Retina (tissue), 1 donor: ENCODE measurements at places on chromosomes 2 and 18.
A peak's percentile ranks its signal among the peaks of the same experiment; 100 is the strongest.

- no peak for DNase-seq
Measured at GRCh38 chr2:67917332-67918054, 145.3 kb downstream of the C1D start.

DNA sequence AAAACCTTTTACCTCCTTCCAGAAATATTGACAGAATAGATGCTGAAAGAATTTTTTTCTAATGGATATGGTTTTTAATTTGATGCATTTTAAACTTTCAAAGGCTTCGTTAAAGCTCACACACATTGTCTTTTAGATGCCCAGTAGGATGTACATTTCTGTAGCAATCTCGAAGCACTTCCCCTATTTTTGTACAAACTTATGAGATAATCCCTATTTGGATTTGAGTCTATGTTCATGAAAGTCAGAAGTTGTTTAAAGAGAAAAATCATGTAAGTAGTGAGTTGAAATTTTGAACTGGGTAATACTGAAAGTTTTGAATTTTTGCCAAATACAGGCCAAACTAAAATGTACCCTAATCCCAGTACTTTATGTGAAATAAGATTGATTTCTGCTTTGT lies 38.1 kb upstream of the MMADHC start:
- no peak for DNase-seq

GRCh38 chr18:37467002-37467662 lies 98.5 kb downstream of the CELF4 start:
- no peak for DNase-seq

DNA sequence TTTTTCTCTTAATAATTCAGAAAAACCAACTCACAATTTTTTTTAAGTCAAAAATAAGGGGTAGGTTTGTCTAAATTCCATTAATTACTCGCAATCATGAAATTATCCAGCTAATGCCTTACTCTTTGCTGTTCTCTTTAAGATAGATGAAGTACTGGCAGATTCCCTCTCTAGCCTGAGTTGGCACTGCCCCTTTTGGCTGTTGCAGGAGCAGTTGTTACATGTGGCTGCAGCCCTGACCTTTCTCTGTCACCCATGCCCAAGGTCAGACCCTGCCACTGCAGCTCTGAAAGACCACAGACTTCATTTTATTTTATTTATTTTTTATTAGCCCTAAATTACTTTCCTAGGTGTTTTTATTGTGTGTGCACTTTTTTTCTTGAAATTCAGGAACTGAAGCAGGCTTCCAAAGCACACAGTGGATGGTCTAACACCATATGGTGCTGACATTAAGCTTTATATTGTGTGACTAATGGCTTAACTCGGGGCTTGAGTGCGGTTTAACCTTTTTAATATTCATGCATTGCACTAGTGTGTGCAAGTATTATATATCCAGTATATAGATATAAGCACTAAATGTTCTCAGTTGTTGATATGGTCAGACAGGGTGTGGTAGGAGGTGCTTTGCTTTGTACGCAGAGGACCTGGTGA lies 313.0 kb downstream of the CDH2 start:
- DNase-seq, result no peak

DNA sequence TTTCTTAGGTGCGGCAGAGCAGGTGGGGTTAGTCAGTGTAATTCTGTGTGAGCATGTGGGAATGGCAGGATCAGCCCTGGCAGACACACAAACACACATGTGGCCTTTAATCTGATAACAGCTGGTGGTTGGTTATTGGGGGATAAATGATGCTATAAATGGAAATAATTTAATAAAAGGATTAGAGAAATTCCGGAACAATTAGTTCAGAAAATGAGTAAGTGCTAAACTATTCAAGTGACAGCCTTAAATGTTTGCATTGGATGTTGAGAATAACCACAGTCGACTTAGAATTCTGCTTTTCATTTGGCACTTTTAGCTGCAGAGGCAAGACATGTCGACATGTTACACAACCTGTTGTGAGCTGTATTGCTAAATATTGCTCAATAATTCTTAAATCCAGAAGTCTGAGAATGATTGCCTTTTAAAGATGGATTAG lies 7.2 kb downstream of the SMYD1 start:
- DNase-seq, result no peak

DNA sequence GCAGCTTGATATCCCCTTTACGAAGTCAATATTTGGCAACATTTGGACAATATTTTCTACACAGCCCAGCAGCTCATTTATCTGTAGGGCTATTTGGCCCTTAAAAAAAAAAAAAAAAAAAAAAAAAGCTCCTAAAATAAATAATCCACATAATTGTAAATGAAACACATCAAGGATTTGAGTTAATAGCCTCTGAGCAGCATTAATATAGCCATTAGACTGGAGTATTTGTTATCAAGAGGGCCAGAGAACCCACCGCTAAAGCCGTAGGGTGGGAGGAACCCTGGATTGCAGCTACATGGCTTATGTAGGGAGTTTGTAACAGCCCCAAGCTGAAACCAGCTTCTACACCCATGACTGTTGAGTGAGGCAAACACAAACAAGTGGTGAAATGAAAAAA lies 84.5 kb downstream of the RNF152 start:
- DNase-seq, result no peak

- peak; percentile 50 for DNase-seq
Measured at GRCh38 chr2:63057249-63058143, 6.9 kb downstream of the OTX1 start.

DNA sequence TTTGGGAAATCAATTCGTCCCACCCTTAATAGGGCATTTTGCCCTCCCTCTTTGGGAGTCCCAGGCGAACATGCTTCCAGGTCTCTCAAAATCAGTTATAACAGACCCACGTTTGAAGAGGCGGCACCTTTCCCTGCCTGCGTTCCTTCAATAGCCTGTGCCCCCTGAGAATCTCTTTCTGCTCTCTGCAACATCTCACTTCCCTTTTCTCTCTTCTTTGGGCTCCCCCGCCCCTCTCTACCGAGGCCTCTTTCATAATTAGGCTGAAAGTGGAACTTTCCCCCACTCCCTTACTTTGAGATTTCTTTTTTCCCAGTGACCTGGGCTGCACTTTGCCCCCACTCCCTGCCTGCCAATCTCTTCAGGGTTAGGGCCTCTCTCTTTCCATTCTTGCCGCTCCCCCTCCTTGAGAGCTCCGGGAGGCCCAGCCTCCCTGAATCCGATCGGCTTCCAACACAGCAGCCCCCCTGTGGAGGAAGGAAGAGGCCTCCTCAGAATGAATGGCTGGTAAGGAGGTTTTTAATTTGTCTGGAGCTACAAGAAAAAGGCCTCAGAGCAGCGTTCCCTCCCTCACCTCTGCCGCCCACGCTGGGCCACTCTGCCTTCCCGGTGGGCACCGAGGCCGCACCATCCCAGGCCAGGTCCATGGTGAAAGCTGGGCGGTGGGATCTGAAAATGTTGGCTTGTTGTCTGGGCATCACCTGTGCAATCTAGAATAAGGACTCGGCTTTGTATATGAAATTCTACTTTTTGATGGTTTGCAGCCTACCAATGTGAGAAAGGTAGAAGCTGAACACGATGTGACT lies 162.6 kb upstream of the SIX3 start:
- peak; percentile 73 for DNase-seq

- DNase-seq, result peak; percentile 8
Measured at GRCh38 chr2:206086716-206087350, 859 bp upstream of the INO80D start.

- DNase-seq, result no peak
Measured at GRCh38 chr18:76514573-76514972, 19.5 kb upstream of the ZNF516 start.
